Tibial nerve (tissue), 4 donors: ENCODE measurements at places on chromosomes 1 and 21. TPM values are rescaled to one million over a fixed set of nuclear protein-coding genes. Genes with fewer than 3 reads are reported as not detected.

The SAMSN1 gene
- 2.9 TPM for total RNA-seq

The HSF2BP gene
- total RNA-seq: 2.1 TPM

GRCh38 chr1:27559466-27560030 is 44.4 kb downstream of the AHDC1 start:
- no peak for DNase-seq

GRCh38 chr1:156128308-156128653 is 13.8 kb downstream of the LMNA start:
- no peak for DNase-seq

DNA sequence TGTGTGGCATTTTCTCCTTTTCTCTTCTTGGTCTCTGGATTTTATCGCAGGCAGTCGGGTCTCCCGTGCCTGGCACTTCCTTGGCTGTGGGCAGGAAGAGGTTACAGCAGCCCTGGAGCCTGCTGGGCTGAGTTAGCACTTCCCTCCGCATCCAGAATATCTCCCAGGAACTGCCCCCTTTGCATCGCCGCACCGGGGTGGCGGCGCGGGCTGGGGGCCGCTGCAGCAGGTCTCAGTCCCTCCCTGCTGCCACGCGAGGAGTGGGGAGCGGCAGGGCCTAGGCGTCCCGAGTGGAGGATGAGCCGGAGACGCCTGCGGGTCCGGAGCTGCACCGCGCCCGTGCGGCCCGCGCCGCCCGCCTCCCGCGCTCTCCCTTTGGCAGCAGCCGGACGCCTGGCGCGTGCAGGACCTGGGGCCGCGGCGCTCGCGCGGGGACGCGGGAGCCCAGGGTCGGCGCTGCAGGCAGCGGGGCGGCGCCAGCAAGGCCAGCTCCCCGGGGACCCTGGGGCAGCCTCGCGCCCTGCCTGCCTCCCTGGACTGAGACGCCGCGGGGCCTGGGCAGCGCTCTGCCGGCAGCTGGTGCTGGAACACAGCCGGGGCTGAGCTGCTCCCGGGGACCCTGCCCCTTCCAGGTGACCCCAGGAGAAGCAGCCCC is 192.8 kb downstream of the PRDM2 start:
- no peak for DNase-seq

DNA sequence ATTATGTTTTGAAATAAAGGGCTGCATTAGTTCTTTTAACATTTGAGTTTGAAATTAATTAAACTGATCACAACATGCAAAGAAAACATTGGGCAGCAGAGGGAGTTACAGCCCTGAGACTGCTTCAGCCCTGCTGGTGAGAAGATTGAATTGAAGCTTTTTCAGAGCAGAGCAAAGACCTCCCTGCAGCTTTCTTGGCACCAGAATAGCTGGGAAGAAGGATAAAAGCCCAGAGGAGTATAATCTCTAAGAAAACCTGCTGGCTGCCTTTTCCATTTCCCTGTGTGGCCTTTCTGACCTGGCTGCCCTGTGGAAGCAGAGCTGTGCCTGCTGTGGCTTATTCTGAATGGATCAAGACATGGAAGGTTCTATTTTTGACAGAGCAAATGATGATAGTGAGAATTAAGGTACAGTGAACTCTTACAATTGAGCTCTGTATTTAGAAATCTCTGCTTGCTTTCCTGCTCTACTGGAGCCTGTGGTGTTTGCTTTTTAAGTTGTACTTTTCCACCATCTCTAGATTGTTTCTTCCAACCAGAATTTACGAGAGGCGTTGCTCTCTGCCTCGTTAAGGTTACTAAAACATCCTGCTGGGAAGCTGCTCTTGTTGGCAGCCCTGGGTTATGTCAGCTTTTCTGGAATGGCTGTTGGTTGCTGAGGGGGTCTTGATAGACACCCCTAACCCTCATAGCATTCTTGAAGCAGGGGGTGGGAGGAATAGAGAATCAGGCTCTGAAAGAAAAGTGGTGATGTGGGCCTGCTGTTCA is 9.9 kb downstream of the SNRPE start:
- peak; percentile 56 for DNase-seq

- DNase-seq: no peak
These were observed 143.2 kb downstream of the PBX1 start for GRCh38 chr1:164702216-164702615.

DNA sequence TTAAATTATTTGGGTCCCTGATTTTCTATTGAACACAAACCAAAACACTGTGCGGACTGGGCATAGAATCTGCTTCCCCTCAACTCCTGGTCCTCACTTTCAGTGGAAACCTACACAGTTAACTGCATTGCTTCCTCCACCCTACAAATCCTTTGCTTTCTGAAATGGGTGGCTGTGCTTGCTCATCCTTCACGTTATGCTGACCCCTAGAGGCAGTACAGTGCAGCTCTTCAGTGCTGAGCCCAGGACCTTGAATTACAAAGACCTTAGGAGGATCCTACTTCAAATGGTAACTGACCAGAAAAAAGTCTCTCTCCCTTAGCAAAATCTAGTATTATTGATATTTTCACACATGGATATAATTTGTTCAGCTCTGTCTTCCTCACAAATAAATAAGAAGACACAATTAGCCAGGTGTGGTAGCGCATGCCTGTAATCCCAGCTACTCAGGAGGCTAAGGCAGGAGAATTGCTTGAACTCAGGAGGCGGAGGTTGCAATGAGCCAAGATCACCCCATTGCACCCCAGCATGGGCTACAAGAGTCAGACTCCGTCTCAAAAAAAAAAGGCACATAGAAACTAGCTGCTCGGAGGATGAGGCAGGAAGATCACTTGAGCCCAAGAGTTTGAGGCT is 63.4 kb upstream of the L1TD1 start:
- DNase-seq: peak; percentile 19

DNA sequence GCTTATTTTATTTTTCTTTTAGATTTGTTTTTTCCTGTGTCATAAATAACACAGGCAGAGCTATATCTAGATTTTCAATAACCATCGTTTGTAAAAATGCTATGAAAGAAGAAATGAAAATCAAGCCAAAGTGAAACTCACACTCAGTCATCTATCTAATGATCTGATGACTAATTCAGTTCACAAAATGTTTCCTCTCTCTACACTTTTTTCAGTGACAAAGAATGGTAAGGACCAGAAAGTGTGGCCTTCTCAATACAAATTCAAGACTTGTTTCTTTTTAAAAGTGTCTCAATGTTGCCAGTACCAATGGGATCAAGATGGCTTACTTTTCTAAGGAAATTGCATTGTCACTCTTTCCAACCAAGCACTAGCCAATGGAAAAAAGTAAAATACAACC is 282.8 kb upstream of the PKN2 start:
- no peak for DNase-seq

GRCh38 chr1:43789604-43790550 is 82.5 kb downstream of the ST3GAL3 start:
- DNase-seq: no peak

DNA sequence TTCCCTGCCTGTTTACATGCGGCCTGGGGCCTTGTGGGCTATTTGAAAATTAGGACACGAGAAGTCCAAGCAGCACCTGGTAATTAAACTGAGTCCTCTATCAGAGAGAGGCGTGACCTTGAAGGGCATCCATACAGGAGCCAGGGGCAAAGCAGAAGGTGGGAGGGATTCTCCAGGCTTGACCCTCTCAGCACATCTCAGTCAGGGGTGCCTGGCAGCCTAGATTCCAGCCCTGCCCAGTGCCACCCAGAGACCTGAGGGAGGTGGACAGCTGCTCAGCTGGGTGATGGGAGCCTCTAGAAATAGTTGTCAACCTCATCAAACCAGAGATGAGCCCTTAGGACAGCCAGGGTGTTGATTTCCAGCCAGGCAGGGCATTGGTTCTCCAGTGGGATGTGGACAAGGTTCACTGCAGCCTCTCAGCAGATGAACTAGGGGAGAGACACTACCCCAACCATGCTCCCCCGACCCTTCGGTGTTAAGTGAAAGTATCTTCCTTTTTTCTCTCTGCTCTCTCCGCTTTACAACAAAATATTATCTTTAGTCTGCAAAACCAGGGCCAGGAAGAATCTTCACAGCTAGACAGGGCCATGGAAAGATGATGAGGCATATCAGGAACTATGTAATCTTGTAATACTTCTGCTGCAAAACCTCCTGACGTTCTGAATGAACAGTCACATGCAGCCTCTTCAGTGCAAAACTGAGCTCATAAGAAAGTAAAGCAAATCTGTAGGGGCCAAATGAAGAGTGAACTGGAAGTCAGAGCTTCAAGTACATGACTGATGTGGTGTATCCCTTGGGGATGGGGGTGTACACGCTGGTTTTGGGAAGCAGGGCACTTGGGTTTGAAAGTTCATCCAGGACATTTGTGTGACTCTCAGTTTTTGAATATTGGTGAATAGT is 35.9 kb upstream of the ATP5PO start:
- DNase-seq: no peak

GRCh38 chr1:52677076-52677806 is 20.9 kb downstream of the COA7 start:
- no peak for DNase-seq

DNA sequence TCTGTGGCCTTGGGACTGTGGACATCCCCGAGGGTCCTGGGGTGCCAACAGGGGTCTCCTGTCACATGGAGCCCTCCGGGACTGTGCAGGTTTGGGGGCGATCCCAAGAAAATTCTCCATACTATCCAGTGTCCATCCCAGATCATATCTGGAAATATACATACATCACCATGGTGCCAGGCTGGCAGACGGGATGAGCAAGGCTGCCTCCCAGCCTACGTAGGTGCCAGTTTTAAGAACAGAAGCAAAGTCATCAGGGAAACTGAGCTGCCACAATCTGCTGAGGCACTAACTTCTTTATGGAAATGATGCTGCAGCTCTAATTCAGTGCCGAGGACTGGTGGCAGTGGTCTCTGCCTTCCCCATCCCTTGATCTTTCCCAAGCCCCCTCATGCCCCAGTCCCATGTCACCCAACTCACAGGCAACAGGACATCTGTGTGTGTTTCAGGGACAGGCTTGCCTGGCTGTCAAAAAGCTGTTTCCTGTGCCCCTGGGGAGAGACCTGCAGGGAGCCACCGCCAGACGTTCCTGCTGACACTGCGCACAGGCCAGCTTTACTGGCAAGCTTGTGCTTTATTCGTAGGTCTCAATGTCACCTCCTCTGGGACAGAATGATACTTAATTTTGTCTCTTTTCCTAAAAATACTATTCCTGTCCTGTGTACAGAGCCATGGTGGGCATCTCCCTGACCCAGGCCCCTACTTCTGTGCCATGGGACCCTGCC is 15.5 kb downstream of the TEX35 start:
- DNase-seq: no peak

DNA sequence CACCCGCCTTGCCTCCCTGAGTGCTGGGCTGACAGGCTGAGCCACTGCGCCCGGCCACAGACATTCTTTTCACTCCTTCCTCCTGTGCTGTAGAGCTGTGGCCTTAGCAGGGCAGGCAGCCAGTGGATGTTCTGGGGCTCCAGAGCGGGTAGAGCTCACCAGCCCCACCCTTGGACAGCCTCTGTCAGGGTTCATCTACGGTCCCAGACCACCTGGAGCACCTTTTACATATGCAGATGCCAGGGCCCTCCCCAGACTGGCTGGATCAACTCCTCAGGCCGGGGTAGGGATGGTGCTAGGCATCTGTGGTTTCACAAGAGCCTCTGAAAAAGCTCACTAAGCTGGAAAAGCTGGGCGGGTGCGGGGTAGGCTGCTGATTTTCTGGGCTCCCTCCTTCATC is 4.6 kb downstream of the ATP13A2 start:
- no peak for DNase-seq

- no peak for DNase-seq
These were observed 623.3 kb upstream of the TMPRSS15 start for GRCh38 chr21:19026911-19027310.
